HS-5 (cell line): ENCODE measurements at places on chromosomes 5 and 9.

DNA sequence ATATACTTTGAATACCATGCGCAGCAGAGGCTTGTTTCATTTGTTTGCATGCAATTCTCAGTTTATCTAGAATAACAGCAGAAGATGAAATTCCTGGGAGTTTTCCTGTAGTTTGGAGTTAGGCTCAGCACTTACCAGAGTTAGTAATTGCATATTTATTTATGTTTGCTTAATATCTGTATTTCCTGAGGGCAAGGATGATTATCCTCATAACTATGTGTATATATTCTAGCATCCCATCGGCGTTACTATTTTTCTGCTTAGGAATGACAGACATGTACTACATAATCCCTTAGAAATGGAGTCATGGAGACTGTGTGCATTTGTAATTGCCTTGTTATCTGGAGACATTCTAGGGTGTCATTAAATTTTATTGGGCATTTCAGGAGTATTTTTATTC is 1184.8 kb downstream of the DTWD2 start:
- peak; percentile 37 for DNase-seq

GRCh38 chr5:108382784-108383330 is 959 bp upstream of the FBXL17 start:
- DNase-seq: no peak

- DNase-seq: no peak
Measured at GRCh38 chr5:154757814-154758406, 2.7 kb downstream of the LARP1 start.

- DNase-seq: no peak
Measured at GRCh38 chr9:135914921-135915320, 7.6 kb upstream of the CAMSAP1 start.

GRCh38 chr5:107248066-107248695 is 422.6 kb downstream of the EFNA5 start:
- DNase-seq: no peak

GRCh38 chr5:1222147-1222546 is 3.0 kb upstream of the SLC6A18 start:
- DNase-seq: no peak

GRCh38 chr5:173294673-173295320 is 33.4 kb downstream of the STC2 start:
- DNase-seq: no peak

DNA sequence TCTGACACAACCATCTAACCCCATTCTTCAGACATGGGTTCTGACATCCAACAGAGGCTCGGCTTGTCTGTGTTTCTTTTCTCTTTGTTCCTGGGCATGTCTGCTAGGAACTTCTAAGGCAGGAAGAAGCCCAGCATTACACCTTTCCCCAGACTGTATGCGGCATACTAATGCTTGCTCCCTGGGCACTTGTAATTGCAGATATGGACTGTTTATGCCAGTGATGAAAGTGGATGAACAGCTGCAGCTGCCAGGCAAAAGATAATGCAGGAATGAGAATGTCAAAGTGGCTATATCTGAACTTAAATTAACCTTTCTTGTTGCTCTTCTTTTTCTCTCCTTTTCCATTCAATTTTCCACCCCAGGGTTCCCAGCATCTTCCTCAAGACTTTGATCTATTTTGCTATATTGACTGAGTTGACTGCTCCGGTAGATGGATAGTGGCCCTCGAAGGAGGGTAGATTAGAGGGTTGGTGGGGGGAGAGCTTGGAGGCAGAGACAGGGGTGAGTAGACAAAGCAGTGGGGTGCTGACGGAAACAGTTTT is 344.4 kb downstream of the MAN2A1 start:
- DNase-seq: no peak

DNA sequence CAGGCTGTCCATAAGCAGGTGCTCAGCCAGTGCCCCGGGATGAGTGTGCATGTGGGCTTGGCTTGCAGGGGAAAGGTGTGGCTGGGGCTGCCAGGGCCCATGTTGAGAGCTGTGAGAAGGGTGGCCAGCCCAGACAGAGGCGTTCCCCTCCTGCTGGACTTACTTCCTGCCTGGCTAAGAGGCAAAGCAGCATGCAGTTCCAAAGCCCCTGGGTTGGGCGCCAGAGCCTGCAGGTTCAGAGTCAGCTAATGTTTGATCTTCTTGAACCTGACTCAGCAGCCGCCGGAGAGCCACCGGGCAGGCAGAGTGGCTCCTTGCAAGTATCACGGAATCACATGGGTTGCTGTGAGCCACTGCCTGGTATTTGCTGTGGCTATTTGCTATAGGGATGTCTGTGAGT is 168.4 kb upstream of the MAP1B start:
- DNase-seq: no peak

DNA sequence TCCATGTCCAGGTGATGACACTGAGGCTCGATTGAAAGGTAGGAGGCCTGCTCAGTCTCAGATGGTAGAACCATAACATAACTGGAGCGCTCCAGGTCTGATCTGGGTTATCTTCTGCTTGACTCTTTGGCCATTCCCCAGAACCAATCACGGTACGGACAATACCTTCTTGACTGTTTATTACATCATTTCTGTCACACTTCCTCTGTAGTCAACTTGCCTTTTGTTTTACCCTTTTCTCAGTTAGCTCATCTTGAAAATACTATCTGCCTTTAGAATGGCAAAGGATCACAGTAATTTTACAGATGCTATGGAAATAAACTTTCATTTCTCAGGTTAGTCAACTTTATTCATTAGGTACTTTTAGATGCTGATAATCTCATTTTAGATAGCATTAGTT is 22.4 kb downstream of the GLRA1 start:
- DNase-seq: no peak

GRCh38 chr5:110751902-110752762 is 13.3 kb downstream of the SLC25A46 start:
- no peak for DNase-seq

DNA sequence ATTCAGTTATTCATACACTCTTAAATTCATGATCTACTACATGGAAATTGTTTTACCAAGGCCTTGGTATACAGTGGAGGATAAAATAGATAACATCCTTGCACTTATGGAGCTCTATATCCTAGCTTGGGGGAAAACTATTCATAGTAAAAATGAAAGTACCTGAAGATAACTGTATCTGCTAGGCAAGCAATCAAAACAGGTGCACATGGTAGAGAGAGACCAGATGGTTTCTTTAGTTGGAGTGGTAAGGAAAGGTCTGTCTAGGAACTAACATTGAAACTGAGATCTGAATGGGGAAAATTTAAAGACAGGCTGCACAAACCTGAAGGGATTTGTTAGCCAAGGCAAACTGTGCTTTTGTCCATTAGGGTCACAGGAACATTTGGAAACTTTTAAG is 11.1 kb upstream of the SLCO4C1 start:
- DNase-seq: no peak

DNA sequence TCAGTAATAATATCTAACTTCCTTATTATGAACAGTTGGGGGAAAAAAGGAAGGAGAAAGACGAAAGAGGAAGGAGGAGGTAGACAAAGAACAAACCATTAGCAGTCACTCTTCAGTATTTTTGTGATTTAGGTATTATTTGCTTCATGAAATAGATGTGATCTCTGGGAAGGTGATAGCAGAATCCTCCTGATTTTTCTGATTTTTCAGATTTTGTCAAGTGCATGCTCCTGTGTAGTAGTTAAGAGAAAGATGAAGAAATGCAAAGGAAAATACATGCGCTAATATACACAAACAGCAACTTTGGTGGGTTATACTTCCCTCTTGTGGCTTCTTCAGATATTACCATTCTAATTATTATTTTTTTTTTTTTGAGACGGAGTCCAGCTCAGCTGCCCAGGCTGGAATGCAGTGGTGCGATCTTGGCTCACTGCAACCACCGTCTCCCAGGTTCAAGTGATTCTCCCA is 31.6 kb downstream of the LMNB1 start:
- no peak for DNase-seq

GRCh38 chr5:82290908-82291307 is 12.8 kb upstream of the RPS23 start:
- no peak for DNase-seq

GRCh38 chr9:68437785-68438184 is 81.4 kb downstream of the PGM5 start:
- no peak for DNase-seq

- no peak for DNase-seq
Measured at GRCh38 chr5:141680751-141681201, 1.3 kb downstream of the ARAP3 start.

GRCh38 chr9:113616116-113616515 is 152.6 kb downstream of the RGS3 start:
- DNase-seq: no peak

GRCh38 chr5:124289130-124289529 is 457.3 kb downstream of the ZNF608 start:
- DNase-seq: no peak

GRCh38 chr5:7714697-7715096 is 136.2 kb downstream of the CFAP90 start:
- DNase-seq: no peak

- no peak for DNase-seq
Measured at GRCh38 chr5:143758015-143758414, 53.9 kb upstream of the HMHB1 start.

- DNase-seq: no peak
Measured at GRCh38 chr9:81404931-81405598, 284.3 kb downstream of the TLE1 start.

- no peak for DNase-seq
Measured at GRCh38 chr9:130970855-130971254, 31.8 kb upstream of the FIBCD1 start.

DNA sequence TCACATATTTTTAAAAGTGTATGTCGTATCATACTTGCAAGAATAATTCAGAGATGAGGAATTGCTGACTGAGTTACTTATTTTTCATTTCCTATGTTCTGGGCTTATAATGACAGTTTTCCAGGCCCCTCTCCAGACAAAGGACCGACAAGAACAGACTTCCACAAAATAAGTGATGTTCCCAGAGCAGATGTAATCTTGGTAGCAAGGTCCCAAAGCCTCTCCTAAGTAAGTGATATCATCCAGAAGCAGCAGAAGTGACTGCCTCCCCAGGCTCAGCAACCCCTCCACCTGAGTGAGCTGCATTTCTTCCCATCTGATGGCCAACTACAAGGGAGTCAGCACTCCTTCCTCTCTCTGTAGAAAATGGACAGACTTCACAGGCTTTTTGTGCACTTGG is 57.1 kb downstream of the SEMA6A start:
- no peak for DNase-seq

- peak; percentile 37 for DNase-seq
Measured at GRCh38 chr9:84397151-84397728, 56.7 kb upstream of the SLC28A3 start.

DNA sequence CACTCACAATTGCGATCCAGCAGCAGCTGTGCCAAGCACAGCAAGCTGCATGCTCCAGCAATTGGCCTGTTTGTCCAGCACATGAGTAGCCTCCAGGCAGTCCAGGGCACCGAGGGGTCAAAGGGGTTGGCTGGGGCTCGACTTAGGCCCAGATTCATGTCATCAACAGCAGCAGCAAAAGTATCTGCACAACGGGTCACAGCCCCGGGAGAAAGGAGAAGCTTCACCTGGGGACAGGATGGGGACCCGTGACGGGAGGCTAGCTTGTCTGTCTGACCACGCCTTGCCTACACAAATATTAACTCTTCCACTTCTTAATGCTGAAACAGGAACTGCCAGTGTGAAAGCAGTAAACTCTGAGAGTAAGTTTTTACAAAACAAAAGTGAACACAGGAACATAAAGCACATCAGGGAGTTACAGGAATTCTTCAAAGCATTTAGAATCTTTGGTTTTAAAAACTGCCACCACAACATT is 191.2 kb downstream of the PIK3R1 start:
- no peak for DNase-seq

DNA sequence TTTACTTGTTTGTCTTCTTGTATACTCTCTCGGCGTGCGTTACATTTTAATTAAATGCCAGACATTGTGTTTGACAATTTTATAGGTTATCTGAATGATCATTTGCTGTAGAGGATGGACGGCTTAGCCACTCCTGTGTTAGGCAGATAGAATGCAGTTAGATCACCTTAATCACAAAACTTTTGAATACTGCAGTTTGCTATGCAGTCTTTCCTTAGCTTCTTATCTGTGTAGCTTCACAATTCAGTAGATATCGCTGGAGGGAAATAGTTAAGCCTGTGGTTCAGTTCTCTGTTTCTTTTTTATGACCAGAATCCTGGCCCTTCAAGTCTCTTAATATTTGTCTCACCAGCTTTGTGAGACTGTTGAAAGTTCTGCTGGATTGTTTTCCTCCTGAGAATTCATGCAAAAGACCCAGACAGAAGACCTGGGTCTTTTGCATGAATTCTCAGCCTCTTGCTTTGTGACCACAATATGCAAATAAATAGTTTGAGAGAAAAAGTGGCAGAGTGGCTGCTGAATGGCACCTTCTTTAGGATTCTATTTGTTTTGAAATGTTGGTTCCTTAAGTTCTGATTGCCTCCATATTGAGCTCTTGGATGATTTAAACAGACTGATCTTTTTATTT is 40.2 kb downstream of the RASA1 start:
- no peak for DNase-seq

- no peak for DNase-seq
Measured at GRCh38 chr9:19451240-19452087, 42.7 kb downstream of the ACER2 start.

- DNase-seq: no peak
Measured at GRCh38 chr5:173848986-173849596, 39.1 kb upstream of the CPEB4 start.

- no peak for DNase-seq
Measured at GRCh38 chr9:22009506-22009867, 382 bp upstream of the CDKN2B start.

- no peak for DNase-seq
Measured at GRCh38 chr5:21826884-21827283, 1026.3 kb downstream of the CDH12 start.

- DNase-seq: no peak
Measured at GRCh38 chr5:59107692-59108091, 524.8 kb downstream of the RAB3C start.

GRCh38 chr9:121658166-121658565 is 6.7 kb downstream of the DAB2IP start:
- no peak for DNase-seq

- no peak for DNase-seq
Measured at GRCh38 chr5:11803436-11803835, 100.8 kb downstream of the CTNND2 start.

GRCh38 chr9:111065414-111065813 is 27.1 kb upstream of the LPAR1 start:
- no peak for DNase-seq

DNA sequence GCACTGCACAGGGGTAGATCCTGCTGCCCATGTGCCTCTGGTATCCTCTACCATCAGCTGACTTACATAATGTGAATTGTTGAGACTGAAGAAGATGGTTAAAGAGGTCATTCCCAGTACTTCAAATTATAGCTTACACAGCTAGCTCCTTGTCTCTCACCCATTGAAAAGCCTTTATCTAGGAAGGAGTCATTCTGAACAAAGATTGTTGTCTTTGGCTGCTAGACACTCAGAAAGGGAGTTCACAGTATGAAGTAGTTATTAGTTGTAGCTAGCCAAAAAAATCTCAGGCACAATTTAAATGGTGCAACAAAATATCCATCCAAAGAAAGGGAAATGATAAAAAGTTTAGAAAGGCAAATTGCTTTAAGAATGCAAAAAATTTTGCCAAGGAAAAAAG is 102.0 kb upstream of the NREP start:
- no peak for DNase-seq

- DNase-seq: no peak
Measured at GRCh38 chr5:526456-527088, 2.3 kb upstream of the SLC9A3 start.

GRCh38 chr9:137178201-137178938 is 6.5 kb upstream of the TMEM210 start:
- no peak for DNase-seq

GRCh38 chr9:133074111-133074651 is 12.4 kb downstream of the CEL start:
- DNase-seq: peak; percentile 14
